ENCODE measurements at places on chromosomes 3 and 15.

- DNase-seq = no peak
Observed at GRCh38 chr15:96362755-96363651, 32.5 kb downstream of the NR2F2 start.

GRCh38 chr3:134380249-134380648 lies 6.0 kb upstream of the AMOTL2 start:
- DNase-seq = no peak

- DNase-seq = no peak
Observed at GRCh38 chr3:143266927-143267326, 147.4 kb downstream of the CHST2 start.

DNA sequence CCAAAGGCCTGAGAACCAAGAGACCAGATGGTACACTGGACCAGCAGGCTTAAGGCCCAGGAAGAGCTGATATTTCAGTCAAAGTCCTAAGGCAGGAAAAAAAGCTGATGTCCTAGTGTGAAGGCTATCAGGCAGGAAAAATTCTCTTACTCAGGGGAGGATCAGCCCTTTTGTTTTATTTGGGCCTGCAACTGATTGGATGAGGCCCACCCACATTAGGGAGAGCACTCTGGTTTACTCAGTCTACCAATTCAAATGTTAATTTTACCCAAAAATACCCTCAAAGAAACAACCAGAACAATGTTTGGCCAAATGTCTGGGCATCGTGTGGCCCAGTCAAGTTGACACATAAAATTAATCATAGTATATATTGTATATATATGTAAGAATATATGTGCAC lies 24.5 kb upstream of the MYRIP start:
- DNase-seq = no peak

DNA sequence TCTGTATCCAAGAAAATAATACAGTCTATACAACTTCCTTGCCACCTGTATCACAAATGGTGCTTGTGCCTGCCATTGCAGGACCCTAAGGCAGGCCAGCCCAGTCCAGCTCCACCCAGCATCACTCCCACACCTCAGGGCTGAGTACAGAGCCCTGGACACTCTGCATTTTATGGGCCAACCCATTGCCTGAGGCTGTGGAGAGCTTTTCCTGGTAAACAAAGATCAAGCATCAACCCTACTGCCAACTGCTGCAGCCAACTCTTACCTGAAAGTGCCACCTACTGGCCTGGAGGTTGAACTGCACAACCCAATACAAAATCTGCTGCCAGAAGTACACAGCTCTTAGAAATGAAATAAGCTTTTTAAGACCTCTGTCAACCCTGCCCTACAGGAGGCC lies 1082.2 kb downstream of the NAALADL2 start:
- DNase-seq = no peak

GRCh38 chr3:77134769-77135168 lies 94.9 kb downstream of the ROBO2 start:
- no peak for DNase-seq

DNA sequence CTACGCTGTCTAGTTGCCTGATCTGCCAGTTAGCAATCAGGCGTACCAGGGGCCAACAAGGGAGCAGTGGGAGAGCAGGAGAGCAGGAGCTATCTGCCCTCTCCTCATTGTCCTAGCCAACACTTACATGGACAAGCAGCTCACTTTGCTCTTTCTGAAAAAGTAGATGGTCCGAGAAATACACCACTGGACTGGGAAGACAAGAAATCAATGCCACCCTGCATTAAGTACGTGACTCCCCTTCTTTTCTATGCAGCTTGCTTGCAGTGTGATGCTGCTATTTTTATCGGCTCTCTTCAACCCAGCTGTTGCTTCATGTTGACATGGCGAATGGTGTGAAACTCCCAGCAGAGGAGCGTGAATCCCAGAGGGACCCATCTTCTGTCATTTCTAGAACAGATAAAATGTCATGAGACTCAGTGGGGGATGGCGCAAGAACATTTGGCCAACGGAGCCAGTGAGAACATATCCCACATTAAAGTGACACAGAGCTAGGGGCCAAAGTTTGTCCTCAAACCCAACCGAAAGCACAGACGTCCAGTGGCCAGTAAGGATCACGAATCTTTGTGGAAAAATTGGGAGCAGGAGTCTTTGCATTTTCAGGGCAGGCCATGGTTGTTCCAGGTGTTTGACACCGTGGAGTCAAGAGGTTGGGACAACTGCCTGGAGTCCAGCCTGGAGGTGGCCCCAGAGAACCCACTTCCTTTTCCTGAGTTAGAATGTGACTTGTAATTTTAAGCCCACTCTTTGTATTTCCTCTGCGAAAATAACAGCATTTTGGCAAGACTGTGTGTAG lies 53.7 kb upstream of the MEF2A start:
- DNase-seq = no peak

Measured in stimulated activated CD8-positive, alpha-beta memory T cell treated with anti-CD3 and anti-CD28 coated beads, Interleukin-7, amount 100 ng/mL, for 24 hours (primary cell).